ENCODE measurements at places on chromosomes 7 and 10. TPM values are rescaled to one million over a fixed set of nuclear protein-coding genes. Genes with fewer than 3 reads are reported as not detected.

DNA sequence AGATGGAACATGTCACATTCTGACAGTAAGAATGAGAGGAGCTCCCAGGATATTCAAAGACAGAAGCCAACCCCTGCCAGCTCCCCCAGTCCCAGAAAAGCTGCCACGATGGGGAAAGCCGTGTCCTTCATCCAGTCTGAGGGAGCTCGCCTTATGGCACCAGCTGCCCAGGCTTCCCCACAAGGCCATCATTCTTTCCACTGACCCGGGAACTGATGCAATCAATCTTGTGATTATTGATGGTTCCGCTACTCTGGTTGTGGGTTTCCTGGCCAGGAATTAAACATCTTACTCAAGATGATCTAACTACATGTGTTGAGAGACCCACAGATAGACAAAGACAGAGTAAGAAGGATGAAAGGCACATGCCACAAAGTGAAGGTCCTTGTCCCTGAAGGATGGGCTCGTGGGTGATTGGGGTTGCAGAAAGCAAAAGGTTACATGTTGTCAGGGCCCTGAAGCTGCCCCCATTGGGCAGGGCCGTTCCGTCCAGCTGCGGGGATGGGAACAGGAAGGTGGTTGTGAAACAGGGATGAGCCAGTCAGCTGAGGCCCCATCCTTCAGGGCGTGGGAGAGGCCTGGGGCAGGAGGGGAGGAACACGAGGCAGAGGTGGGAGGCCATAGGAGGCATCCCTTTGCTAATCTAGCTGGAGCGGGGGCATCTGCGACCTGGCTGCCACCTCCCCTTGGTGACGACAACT is 127.6 kb downstream of the OAT start:
- H3K27me3 ChIP-seq: no peaks in the 10 kb centered on the region
- peak overlapping the region; percentile 2 for H3K27ac ChIP-seq
- no peak overlapping the region for H3K4me3 ChIP-seq
- no peaks in the 10 kb centered on the region for H3K36me3 ChIP-seq
- no peak for DNase-seq

GRCh38 chr7:121328508-121329190 is at the start of gene WNT16:
WNT16 (plus strand) TSS chr7:121329000; CDS start chr7:121329293, 293 bp downstream.
- H3K27ac ChIP-seq: no peak within 1 kb of the TSS
- H3K4me3 ChIP-seq: peak within 1 kb of the TSS; percentile 45
- peaks cover 33% of the 10 kb centered on the region for H3K27me3 ChIP-seq
- no peaks in the 10 kb centered on the region for H3K36me3 ChIP-seq
- H3K4me1 ChIP-seq: peaks cover 21% of the 10 kb centered on the region

Gene PTPRN2
- total RNA-seq: 3.1 TPM

Gene TMEM130
- total RNA-seq: 2.3 TPM

Gene NCF1
- 7.0 TPM for total RNA-seq

Gene RELN
- total RNA-seq: 8.0 TPM

Gene TCERG1L
- not detected for total RNA-seq

Gene ZNF425
- 2.1 TPM for total RNA-seq
